ENCODE measurements at places on chromosomes 4 and X. TPM values are rescaled to one million over a fixed set of nuclear protein-coding genes. Genes with fewer than 3 reads are reported as not detected.

- peak; percentile 13 for DNase-seq
Measured at GRCh38 chr4:160370046-160370445, 1267.2 kb downstream of the RAPGEF2 start.

DNA sequence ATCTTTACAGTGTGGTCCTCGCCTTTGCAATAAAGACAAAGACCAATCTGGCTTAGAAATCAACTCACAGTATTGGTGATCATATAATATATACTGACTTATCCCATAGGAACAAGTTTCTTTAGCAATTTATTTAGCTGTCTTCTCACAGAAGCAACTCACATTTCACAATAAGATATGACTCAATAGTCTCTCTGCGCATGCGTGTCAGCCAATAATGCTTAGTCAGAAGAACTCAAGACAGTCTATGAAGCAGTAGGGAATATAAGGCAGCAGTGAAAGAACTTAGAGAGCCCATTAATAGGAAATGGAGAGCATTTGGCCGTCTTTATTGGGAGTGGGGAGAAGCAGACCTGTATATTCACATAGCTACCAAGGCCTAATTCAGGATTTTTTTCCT is 216.7 kb downstream of the IL13RA2 start:
- no peak for DNase-seq

- DNase-seq: no peak
Measured at GRCh38 chr4:100414016-100414790, 103.6 kb downstream of the EMCN start.

DNA sequence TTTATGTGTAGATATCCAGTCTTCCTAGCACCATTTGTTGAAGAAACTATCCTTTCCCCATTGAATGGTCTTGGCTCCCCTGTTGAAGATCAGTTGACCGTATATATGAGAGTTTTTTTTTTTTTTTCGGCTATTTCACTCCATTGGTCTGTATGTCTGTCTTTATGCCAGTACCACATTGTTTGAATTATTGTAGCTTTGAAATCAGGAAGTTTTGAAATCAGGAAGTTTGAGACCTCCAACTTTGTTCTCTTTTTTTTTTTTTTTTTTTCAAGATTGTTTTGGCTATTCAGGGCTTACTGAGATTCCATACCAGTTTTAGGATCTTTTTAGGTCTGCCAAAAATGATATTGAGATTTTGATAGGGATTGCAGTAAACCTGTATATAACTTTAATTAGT is 4.3 kb upstream of the SCD5 start:
- no peak for DNase-seq

- DNase-seq: peak; percentile 74
Measured at GRCh38 chr4:24850674-24851073, 55.3 kb downstream of the SOD3 start.

- DNase-seq: no peak
Measured at GRCh38 chr4:68673143-68673542, 2.7 kb upstream of the UGT2B15 start.

- no peak for DNase-seq
Measured at GRCh38 chrX:53316860-53317237, 35.5 kb upstream of the IQSEC2 start.

- DNase-seq: no peak
Measured at GRCh38 chr4:140220058-140220457, 66.1 kb upstream of the MAML3 start.

GRCh38 chr4:1043651-1044468 is 32.4 kb downstream of the FGFRL1 start:
- DNase-seq: peak; percentile 76

DNA sequence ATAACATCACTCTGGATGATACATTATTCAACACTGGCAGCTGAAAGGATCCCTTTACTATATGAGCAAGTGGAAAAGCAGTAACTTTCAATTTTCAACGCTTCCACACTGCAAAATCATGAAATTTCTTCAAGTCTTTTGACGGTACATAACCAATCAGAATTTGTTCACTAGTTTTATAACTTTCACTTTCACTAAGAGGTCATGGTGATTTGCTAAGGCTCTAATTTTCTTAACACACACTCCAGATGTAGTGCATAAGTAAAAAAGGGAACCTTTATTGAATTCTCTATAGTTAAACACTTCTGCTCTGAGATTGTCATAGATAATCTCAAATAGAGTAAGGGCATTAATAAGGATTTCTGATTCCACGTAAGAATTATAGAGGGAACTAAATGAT is 4.1 kb downstream of the ARMCX2 start:
- no peak for DNase-seq

DNA sequence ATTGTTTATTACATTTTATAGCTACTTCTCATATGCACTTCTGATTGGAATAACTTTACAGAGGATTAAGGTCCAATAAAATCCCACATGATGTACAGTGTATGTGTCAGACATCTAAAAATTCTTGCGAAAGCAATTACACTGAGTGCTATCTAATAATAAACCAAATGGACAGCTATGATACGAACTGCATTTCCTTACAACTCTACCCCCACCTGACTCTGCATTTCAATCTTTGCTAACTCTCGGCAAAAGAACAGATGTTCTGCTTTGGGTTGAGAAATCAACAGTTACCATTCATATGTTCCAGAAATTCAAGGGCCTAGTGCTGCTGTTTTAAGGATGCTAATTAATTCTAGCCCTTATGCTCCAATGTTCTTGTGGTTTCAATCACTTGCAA is 287.9 kb upstream of the NOCT start:
- DNase-seq: no peak

GRCh38 chrX:101745046-101745445 is 85.4 kb upstream of the ARMCX2 start:
- DNase-seq: no peak

DNA sequence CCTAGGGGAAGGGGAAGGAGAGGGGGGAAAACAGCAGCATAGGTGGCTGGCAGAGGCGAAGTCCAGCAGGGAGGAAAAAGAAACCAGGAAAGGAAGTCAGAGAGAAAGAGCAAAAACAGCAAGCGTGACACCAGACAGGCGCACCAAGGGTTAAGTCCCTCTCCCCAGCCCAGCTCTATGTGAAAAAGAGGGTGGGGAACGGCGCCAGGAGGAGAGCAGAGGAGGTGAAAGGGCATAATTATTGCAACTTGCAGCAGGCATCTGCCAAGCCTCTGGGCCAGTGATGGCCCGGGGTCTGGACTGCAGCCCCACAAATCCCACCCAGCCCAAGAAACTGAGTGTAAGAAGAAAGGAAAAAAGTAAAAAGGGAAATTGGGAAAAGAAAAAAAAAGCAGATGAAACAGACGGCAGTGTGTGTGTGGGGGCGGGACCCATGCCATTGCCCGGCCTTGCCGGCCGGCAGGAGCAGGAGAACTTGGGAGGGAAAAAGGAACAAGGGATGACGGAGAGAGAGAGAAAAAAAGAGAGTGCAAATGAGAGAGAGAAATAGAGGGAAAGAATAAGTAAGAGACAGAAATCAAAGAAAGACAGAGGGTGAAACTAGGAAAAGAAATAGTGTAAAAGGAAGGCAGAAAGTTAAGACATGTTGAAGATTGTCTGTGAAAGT is 14.1 kb upstream of the RHOXF2 start:
- peak; percentile 2 for DNase-seq

DNA sequence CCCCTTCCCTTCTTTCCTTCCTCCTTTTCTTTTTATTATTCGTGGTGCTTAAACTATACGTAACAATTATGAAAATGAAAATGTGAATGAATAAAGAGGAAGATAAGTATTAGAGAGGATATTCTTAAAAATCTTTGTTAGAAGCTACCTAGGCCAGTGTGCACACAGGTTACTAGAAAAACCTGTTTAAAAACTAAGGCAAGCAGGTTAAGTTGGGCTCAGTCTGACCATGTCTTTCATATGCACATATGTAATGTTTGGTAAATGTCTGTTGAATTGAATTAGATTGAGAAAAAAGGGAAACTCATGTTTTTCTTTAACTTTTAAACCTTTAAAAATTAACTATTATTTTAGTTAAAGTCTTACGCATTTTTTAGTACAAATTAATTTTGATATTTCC is 7.8 kb downstream of the SHROOM3 start:
- DNase-seq: no peak

- no peak for DNase-seq
Measured at GRCh38 chrX:43969504-43970501, 3.4 kb downstream of the NDP start.

- no peak for DNase-seq
Measured at GRCh38 chrX:150897421-150898320, 797 bp downstream of the CD99L2 start.

DNA sequence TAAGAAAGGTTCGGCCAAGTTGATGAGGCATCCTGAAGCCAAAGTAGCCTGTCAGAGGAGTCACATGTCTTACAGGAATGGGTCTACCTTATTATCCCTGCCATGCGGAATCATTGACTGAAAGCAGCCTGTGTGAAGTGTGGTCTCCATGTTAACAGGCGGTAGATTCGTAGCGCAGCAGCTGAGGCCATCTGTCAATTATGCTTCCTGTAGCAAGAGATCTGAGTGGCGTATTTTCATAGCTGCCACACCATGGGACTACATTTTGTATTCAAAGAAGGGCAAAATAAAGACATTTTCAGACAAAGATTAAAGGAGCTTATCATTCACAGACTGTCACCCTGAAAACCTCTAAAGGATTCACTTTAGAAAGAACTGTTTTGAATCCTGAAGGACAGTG is 11.2 kb upstream of the MED14 start:
- no peak for DNase-seq

DNA sequence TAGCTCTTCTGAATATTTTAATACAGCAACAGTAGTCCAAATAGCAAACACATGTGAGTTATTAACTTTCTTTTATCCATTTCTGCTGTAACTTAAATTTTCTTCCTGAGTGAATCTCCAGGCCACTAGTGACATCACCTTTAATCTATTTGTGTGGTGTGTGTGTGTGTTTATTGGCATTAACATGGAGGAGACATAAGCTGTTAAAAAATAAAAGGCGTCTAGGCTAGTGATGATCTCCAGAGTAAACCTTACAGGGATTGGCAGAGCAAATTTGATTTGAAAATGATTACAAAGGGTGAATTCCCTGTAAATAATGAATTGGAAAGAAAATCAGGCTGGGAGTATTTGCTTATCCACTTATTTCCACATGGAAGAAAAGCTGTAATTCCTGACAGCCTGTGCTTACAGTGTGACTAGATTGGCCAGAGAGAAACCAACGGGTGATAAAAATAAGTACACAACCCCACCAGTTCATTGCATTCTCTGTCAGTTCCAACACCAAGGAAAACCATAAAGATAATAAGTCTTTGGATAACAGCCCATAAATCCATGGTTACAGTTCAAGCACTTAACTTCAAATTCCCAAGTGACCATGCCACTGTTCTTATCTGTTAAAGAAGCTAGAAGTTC is 186.1 kb downstream of the ENOX2 start:
- no peak for DNase-seq

GRCh38 chr4:138192113-138192512 is 50.0 kb downstream of the SLC7A11 start:
- DNase-seq: no peak

DNA sequence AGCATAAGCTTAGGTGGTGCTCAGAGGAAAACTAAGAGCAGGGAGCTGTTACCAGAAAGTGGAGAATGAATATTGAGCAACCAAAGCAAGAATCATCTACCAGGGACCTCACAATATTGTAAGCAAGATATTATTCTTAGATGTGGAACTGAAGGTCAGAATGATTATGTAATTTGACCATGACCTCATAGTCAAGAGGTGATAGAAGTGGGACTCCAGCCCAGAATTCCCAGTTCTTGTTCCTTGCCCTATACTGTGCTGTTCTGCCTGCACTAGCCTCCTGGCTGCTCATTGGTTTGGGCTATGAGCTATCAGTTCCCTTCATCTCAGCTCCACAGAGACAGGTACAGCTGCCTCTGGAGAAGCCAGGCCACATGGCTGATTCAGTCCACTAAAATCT is 229.4 kb downstream of the LDB2 start:
- DNase-seq: no peak

DNA sequence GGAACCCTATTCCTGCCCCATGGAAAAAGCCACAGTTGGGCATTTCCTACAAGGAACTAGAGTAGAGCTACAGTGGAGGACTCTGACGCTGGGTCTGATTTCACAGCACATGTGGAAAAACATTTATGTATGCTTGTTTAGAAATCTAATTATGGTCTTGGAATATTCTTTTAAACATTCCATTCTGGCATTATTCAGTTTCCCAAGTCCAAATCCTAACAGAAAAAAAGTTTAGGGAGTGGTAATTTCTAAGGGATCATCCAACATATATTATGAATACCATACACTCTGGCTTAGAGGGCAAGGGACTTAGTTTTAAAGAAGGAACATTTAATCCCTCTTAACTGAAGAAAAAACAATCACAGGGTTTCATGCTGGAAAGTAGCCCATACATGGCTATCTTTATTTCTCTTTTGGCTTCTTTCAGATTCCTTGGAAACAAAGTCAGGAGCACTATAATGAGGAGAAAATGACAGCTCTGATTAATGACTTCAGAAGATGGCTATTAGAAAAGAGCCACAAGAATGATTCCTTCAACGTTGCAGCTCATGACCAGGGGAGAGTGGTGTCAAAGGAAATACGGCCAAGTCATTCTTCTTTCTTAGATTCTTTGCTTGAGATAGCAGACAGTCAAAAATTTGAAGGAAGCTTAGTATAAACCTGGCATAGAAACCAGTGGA is 56.1 kb downstream of the CNGA2 start:
- no peak for DNase-seq

GRCh38 chr4:100694467-100694866 is 176.6 kb upstream of the EMCN start:
- DNase-seq: no peak

DNA sequence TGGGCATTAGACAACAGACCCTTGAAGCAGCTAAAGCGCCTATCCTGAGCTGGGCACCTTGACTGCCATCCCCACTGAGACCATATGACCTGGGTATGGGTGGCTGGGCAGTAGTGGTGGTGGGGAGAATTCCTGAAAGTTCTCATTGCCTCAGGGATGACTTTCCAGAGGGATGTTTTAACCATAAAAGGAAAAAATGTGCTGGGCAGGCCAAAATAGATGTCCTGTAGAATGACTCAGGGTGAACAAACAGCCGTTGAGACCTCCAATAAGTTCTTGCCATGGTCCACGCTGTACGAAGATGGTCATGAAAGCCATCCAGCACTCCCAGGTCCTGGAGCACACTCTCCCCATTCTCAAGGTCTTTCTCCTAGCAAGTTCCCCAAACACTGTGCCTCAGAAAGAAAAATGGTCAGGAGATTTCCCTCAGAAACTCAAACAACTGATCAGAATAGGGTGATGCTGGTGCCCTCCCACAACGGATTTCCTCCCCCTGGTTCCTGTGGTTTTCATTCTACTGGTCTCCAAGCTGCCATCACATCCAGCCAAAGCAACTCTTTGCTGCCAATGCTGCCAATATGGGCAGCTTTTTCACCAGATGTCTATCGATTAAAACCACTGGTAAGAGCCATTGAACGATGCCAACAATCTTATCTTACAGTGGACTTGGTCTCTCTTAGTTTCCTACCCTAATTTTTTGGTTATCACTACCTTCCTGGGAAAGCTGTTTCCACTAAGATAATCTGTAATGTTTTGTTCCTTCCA is 11.2 kb downstream of the CDKN2AIP start:
- DNase-seq: no peak

The USP51 gene
- total RNA-seq: 0.80 TPM

The TMEM156 gene
- total RNA-seq: 9.1 TPM

The F8A2 gene
- total RNA-seq: not detected

The EIF1AX gene
- 61.6 TPM for total RNA-seq

The NLGN3 gene
- not detected for total RNA-seq

The DCAF8L2 gene
- not detected for total RNA-seq

The SULT1E1 gene
- not detected for total RNA-seq

The HTATSF1 gene
- total RNA-seq: 37.0 TPM

The SERTM2 gene
- total RNA-seq: not detected

The IBSP gene
- total RNA-seq: not detected

The MAGEA9B gene
- not detected for total RNA-seq

The MAGEA8 gene
- not detected for total RNA-seq

The MAP9 gene
- 7.5 TPM for total RNA-seq

The LIN54 gene
- 14.7 TPM for total RNA-seq

The BEX2 gene
- total RNA-seq: 19.0 TPM

The FOXR2 gene
- total RNA-seq: not detected

The TLR3 gene
- 5.5 TPM for total RNA-seq
